Hematopoietic multipotent progenitor cell treated with erythropoietin and hydrocortisone succinate and interleukin-3 and kit ligand, for 17 days (in vitro differentiated cells): ENCODE measurements at places on chromosomes 16 and 17.

DNA sequence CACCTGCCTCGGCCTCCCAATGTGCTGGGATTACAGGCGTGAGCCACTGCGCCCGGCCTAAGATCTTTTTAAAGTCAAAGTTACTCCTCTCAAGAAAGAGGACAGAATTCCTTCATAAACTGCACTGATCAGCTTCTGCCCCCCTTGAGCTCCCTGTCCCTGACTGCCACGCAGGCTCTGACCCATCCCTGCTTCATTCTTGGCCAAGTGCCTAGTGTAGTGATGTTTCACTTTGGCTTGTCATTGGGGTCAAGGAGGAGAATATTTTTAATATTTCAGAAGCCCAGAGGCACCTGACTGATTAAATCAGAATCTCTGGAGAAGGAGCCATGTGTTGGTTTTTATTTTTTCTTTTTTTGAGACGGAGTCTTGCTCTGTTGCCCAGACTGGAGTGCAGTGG is 9.1 kb downstream of the MRM1 start:
- peak; percentile 76 for DNase-seq

- DNase-seq, result no peak
Observed at GRCh38 chr16:74734361-74735161, 33.9 kb upstream of the MLKL start.

GRCh38 chr16:22257440-22257839 is 39.8 kb upstream of the POLR3E start:
- DNase-seq, result no peak

DNA sequence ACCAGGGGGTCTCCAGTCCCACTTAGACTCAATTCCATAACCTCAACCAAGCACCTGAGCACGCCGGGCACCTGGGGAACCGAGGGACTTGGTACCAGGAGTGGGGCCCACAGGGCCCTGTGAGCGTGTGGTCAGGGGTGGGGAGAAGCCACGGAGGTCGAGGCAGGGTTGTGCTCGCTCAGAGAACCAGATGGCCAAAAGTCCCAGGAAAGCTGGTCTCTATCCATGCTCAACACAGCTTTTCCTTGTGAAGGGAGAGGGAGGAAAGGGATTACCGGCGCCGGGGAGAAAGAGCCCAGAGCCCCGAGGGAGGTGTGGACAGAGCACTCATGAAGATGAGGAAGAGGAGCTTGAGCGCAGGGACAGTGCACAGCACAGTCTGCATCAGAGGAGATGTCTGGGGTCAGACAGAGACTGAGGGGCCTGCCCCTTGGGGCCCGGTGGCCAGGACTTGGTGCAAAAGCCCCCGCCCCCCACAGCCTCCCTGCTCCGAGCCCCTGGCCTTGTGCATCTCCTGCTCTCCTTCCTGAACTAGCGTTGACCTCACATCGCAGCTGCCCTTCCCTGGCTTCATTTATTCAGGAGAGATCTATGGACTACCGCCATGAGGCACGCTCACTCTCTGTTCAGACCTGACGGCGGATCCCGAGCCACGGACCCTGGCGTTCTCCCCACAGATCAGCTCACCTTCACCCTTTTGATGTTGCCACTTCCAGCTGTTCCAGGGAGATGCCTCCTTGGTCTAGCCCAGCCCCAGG is 355.4 kb upstream of the TNRC6C start:
- no peak for DNase-seq

DNA sequence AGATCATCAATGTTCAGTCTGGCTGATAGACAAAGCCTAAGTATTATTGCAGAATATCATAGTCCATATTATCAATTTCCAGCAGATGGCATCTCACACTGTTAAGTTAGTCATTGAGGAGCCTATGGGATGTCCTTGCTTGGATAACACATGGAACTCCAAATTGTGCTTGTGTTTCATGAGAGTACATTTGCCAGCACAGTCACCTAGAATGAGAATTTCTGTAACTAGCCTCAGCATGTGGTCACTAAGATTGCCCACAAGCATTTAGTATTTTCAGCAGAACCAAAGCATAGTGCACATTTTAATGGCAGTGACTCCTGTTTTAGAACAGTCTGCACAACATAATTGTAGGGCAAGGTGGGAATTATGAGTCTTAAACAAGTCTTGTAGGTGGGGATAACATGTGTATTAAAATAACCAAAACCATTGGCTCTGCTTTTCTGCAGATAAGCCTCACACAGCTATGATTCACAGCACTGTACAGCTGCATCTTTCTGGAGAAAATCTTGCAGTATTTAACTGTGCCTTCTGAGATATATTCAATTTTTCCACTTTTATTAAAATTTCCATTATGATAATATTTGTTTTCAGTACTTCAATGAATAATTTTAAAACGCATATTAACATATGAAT is 882.8 kb upstream of the SOX9 start:
- DNase-seq, result no peak

DNA sequence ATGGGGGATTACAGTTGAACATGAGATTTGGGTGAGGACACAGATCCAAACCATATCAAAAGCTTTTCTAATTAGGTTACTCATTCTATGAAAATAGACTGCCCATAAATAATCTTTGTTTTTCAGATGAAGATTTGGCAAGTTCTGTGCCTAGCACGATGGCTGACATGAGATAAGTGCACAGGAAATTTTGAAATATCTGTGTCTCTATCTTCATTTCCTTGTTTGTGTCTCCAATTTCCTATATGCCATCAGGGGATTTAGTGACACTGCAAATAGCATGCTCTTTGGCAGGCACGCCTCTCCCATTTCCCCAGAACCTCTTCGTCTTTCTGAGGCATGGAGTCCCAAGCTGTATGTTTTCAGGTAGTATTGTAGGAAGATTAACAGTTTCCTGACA is 544.6 kb downstream of the CDH13 start:
- DNase-seq, result no peak

DNA sequence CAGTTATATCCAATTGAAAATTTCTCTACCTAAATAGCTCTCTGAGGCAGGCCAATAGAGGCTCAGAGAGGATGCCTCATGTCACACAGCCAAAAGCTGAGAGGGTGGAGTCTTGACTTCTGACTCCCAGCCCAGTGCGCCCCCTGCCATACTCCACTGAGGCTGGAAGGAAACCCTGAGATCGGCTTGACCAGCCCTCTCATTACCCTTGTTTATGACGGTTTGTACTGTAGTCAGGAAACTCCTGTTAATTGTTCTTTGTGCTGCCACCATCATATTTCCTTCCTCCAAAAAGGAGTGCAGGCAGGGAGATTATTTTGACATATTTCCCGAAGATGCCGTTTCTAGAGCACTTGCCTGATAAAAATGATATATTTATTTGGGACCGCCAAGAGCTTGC is 107.9 kb downstream of the AIPL1 start:
- no peak for DNase-seq

DNA sequence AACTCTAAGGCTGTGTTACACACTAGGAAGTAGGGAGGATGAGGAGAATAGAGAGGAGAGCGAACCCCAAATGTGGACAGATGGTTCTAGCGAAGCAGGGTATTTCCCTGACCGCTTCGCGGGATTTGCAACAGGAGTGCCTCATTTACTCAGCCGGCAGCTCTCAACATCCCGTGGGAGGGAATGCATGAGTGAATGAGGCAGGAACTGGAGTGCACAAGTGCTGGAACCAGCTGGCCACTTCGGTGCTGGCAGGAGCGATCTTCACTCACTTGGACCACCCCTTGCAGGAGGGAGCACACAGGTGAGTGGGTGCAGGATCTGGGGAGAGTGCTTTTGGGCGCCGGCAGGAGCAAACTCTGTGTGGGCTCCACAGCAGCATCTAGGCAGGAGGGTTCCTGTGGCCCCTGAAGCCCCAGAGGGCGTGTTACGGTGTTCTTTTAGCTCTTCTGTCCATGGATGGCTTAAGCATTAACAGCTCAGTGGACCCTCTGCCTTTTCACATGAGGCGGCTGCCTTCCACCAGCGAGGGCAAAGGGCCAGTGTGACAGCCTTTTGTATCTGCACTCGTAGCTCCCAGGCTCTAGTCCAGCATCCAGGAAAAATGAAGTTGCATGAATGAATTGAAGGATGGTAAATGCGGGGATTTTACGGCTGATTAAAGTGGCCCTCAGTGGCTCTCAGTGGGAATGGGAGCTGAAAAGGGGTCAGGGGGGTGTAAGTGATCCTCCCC is 17.4 kb upstream of the ZNHIT3 start:
- no peak for DNase-seq

- DNase-seq, result no peak
Observed at GRCh38 chr16:88536971-88537751, 33.0 kb upstream of the ZC3H18 start.

DNA sequence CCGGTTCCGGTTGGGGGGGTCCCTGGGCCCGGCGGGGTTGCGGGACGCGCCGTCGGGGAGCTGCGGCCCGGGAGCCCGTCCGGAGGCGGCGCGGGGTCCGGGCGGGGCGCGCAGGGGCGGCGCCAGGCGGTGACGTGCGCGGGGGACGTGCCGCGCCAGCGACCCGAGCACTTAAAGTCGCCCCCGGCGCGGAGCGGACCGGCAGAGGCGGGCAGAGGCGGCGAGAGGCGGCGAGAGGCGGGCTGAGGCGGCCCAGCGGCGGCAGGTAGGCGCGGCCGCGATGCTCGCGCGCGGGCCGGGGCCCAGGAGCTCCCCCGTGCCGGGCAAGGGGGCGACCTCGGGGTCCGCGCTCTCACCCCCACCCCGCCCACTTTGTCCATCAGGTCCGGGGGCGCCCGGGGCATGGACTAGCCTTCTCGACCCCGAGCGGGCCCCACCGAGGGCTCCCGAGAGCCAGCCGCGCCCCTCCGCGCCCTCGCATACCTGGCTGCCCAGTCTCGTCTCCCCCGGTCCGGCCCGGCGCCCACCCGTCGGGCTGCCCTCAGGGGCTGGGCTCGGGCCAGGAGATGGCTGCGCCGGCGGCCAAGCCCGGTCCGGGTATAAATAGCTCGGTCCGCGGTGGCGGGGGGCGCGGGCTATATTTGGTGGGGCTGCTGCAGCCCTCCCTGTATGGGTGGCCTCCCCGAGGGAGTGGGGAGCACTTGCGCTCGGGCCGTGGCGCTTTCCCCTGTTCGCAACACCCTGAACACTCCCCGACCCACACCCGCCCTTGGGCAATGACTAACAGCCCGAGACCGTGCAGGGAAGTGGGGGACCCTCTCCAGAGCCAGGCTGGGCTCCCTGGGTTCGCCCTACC is at the start of gene SLC16A3:
Gene SLC16A3, plus strand, starts transcription at position 201 of the 856 bp plus-strand sequence. CDS start 6,967 bp downstream, outside the sequence.
- peak; percentile 58 for DNase-seq

DNA sequence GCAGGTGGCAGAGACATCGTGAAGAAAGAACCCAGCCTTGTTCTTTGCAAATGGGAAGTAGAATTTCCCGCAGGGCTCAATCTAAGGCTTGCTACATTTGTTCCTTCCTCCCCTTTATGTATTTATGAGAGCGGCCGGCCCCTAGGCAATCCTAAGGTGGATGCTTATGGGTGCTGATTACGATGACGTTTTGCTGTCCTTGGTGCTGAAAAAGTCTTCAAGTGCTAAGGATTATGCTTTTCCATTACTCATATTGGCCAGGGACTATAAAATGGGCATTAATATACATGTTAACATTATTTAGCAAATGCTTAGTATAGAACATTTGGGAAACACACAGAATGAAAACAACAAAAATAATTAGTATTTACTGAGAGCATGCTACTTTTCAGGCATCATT is 313.3 kb upstream of the XYLT1 start:
- no peak for DNase-seq

DNA sequence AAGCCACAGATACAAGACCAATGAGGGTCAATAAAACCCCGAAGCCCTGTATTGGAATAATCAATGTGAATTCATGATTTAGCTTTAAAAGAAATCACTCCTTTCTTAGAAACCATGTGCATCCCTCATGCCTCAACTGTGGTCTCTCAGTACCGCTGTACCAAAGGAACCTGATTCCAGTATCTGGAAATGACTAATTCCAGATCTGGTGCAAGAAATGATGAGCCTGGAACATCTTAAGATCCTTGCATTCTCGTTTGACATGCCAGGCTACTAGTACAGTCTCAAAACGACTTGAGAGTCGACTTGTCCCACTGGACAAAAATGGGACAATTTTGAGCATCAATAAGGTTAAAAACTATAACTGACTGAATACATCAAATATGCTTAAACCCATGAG is 21.2 kb downstream of the USP31 start:
- DNase-seq, result no peak

DNA sequence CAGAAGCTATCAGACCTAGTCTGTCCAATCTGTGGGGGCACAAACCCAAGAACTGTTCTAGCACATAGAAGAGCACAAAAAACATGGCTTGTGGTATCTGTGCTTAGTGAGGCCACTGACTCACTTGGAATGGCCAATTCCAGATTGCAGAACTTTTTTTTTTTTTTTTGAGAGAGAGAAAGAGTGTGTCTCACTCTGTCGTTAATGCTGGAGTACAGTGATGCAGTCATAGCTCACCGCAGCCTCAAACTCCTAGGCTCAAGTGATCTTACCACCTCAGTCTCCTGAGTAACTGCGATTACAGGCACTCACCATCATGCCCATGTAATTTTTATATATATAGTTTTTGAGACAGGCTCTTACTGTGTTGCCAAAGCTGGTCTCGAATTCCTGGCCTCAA is 77.2 kb upstream of the CLEC3A start:
- DNase-seq, result no peak
